ENCODE measurements at places on chromosomes 11 and 22.

DNA sequence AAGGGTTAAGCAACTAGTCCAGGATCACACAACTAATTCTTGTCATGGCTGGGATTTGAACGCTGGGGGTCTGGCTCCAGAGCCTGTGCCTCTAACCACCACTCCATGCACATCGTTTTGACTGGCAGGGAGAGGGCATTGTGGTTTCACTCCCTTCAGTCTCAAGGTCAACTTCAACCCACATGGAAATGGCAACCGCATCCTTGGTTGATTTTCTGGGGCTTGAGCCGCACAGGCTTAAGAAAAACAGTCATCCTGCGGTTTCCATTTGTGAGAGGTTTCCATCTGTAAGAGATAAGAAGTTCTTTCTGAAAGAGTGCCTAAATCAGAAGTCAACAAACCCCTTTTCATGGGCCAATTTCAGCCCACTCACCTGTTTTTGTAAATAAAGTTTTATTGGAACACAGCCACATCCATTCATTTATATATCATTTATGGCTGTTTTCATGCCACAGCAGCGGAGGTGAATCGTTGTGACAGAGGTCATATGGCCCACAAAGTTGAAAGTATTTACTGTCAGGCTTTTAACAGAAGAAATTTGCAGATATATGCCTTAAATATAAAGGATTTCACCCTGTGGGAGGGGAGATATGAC is 65.7 kb downstream of the SGSM1 start:
- DNase-seq: no peak

GRCh38 chr11:134915212-134915611 is 503.2 kb upstream of the B3GAT1 start:
- no peak for DNase-seq

DNA sequence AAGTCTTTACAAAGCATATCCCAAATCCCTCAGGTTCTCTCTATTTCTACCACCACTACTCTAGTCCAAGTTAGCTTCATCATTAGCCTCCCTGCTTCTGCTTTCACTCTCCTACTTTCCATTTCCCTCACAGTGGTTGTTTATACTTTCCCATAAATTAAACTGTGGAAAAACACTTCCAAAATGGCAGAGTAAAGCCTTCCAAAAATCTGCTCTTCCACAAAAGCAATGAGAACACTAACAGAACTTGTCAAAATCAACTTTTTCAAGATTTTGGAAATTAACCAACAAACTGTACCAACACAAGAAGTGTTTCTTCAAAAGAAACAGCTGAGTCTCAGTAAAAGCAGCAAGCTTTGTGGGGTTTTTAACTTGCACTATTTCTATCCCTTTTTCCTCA is 71.8 kb downstream of the TTC28 start:
- DNase-seq: no peak

- no peak for DNase-seq
These were observed 50.1 kb downstream of the SLC35F2 start for GRCh38 chr11:107808521-107808920.

GRCh38 chr22:45968003-45968650 is 8.8 kb downstream of the WNT7B start:
- DNase-seq: no peak
